Fibroblast of skin of left biceps (primary cell): ENCODE measurements at places on chromosomes 3 and 15.

DNA sequence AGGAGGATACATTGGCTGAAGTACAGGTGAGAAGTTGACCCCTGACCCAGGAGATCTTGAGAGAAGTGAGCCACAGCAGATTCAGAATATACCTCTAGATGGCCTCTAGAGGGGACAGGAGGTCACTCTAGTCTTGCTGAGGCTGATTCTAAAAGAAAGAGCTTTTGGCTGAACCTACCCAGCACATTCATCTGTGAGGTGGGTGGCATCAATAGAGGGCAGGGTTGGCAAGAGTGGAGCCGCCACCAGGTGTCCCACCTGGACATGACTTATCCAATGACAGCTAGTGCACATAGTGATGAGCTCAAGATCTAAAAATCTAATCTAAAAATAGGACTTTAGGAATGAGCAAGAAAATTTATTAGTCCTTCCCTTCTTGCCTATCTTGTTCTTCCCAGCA, 51.6 kb downstream of the CYP19A1 start:
- DNase-seq = no peak

DNA sequence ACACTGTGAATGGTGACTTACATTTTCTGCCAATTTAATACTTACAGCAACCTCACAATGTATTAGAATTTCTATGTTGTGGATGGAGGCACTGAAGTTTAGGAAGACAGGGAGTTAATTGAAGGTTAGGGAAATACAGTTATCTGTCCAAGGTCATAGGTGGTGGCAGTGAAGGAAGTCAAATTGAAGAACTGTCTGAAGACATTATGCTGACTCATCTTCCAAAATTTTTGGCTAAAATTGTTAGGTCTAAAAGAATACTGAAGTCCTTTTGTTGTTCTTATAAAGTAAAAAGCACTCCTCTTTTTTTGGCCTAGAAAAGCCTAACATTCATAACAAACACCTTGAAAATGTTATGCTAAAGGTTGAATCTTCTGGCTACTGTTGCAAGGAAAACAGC, 27.7 kb downstream of the EMC4 start:
- DNase-seq = no peak

GRCh38 chr15:75149867-75150709, 51.6 kb upstream of the C15orf39 start:
- DNase-seq = no peak

- no peak for DNase-seq
These were observed 559 bp upstream of the LRRN1 start for GRCh38 chr3:3798631-3799113.

DNA sequence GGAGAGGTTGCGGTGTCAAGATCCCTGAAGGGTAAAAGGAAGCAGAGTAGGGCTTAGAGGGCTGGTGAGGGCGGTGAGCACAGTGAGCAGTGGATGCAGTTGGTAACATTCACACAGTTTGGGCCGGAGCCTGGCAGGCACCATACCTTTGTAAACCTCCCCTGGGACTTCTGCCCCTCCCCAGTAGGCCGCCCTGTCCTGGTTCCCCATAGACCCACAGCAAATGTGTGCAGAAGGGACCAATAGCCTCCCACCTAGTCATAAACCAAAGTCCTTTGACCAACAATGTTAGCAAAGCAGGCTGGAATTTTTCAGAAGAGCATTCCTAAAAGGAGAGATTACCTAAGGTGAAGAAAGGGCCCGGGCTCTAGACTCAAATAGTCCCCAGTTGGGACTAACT, 1.7 kb upstream of the PHGR1 start:
- no peak for DNase-seq

GRCh38 chr3:159634483-159634882, 354.2 kb upstream of the IL12A start:
- DNase-seq = no peak
